Right kidney (tissue), 9 donors: ENCODE measurements at places on chromosomes 2 and 18.

DNA sequence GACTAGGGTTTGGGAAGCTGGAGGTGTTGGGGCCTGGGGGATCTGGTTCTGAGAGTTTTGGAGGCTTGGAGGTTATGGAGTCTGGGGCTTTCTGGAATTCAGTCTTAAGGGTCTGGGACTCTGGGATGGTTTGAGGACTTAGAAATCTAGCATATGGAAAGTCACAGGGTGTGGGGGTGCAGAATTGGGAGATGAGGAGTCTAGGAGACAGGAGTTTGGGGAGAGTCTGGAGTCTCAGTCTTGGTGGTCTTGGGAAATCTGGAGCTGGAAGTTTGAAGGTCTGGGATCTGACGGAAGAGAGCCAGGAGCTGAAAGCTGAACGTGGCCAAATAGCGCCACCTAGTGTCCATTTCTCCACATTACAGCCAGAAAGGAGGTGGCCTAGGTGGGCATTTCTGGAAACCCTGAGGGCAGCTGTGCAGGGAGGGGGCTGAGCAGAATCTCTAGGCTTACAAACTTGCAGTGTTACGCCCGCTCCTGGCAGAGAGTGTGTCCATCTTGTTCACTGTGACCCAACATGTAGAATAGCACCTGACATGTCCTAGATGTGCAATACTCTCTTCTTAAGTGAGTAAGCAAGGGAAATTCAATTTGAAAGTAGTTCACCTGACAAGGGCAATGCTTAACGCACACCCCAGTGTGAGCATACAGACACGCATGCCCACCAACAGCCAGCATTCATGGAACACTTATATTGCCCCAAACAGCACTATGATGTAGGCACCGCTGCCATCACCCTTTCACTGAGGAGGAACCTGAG is 204.8 kb downstream of the TFCP2L1 start:
- peak; percentile 65 for DNase-seq

- no peak for DNase-seq
Observed at GRCh38 chr18:7541835-7542234, 25.3 kb upstream of the PTPRM start.

GRCh38 chr18:75868031-75868430 is 440.5 kb upstream of the SMIM21 start:
- DNase-seq, result no peak

- no peak for DNase-seq
Observed at GRCh38 chr2:219707496-219708285, 80.3 kb downstream of the SLC4A3 start.

DNA sequence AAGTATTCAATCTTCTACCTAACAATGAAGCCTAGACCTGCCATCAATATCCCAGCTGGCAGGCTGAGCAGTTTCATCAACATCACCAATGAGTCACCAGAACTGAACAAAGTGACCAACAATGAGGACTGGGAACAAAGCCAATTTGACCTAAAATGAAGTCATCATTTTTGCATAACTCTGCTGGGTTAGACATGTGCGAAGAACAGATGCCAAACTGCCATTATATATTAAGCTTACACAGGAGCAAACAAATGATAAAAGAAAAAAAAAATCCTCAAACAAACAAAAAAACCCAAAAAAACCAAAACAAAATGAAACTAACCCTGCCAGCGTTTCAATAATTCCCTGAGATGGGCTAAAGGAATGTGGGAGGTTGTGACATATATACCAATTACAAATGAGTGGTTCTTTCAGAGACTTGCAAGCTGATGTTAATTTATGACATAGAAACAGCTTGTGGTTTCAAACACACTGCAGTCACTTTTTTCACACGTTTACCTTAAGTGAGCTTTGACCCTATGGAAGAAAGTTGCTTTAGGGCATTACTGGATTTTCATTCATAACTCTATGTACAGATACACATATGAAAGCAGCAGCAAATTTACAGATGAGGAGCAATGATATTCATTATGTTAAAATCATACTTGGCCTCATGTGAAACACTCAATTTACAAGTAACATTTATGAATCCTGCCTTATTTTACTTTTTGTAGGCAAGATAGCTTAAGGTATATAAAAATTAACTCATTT is 56.9 kb upstream of the CCDC141 start:
- DNase-seq, result no peak

- DNase-seq, result peak; percentile 6
Observed at GRCh38 chr2:226180281-226180884, 619.2 kb downstream of the IRS1 start.

- DNase-seq, result no peak
Observed at GRCh38 chr18:73785300-73785699, 362.3 kb downstream of the FBXO15 start.

GRCh38 chr2:218898109-218898878 is 17.6 kb downstream of the WNT10A start:
- peak; percentile 86 for DNase-seq

DNA sequence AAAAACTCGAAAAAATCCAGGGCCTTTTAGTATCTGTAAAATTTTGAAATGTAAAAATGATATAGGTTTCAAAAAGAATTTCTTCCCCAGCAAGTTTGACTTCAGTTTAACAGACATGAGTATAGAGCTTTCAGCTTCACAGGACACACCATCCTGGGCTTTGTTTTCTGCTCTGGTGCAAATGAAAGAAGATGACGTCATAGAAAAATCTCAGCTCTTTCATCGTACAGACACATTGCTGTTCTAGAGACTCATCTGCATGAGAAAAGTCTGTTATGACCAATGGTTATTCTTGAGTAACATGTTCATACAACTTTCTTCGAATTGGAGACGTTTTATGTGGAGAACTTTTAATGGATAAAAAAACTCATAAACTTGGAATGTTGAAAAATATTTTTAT is 111.7 kb upstream of the DYNAP start:
- DNase-seq, result no peak

- no peak for DNase-seq
Observed at GRCh38 chr2:239834143-239834542, 191.0 kb downstream of the NDUFA10 start.

DNA sequence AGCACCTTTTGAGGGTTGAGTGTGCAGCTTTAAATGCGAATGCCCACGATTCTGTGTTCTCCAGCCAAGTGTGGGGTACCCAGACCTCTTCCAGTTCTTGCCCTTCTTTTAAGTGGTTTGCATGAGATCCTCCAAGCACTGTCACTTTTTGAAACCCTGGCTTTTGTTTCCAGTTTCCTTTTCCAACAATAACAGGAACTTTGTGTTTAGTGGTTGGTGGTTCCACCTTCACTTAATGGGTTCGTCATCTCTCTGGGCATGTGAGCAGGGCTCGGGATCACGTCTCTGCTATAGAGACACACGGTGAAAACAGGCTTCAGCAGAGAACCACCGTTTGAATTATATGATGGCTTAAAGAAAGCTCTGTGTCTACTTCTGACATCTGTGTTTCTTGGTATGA is 197.6 kb downstream of the LDLRAD4 start:
- DNase-seq, result no peak

GRCh38 chr2:190714958-190715357 is 66.1 kb downstream of the NAB1 start:
- DNase-seq, result no peak

GRCh38 chr18:51437280-51438271 is 240.1 kb upstream of the MEX3C start:
- DNase-seq, result no peak

DNA sequence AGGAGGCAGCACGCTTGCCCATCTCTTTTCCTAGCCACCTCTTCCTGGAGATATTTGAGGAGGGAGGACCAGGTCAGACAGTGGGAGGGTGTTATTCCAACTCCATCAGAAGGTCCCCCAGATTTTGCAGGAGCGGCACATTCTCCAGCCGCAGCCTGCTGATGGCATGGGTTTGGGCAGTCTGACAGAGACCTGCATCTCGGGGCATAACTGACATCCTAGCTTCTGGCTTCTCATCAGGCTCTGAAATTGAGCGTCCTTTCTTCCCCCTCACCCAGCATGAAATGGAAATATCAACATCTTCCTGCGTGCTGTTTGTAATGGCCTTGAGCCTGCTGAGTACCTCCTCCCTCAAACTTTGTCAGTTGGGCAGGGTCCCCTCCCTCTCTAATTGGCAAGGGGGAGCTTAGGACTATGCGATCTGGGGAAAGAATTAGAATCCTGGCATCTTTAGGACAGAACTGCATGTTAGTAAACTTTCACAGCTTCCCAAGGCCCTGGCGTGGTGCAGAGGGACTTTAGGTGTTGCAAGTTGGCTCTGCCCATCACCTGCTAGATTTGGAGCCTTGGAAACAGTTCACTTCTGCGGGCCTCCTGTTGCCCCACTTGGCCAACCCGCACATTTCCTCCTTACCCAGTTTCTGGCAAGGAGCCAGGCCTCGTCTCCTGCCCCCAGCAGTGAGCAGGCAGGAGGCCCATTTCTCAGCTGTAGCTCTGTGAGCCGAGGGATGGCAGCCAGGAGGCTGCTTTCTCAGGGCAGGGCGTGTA is 2.2 kb downstream of the ITM2C start:
- no peak for DNase-seq

- no peak for DNase-seq
Observed at GRCh38 chr2:45178854-45179253, 169.6 kb upstream of the SIX2 start.

DNA sequence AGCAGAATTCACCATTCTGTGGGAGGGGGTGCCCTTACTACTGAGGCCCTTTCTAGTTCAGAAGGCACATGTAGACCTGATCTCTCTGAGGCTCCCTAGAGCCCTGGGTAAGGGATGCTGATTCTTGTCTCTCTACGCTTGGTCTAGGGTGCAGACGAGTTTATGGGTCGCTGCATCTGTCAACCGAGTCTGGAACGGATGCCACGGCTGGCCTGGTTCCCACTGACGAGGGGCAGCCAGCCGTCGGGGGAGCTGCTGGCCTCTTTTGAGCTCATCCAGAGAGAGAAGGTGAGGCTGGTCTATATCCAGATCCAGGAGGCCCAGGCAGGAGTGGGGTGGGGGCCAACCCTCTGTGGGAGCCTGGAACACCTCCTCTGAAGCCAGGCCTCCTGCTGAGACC is 147.2 kb downstream of the DYSF start:
- no peak for DNase-seq

- peak; percentile 54 for DNase-seq
Observed at GRCh38 chr18:24530630-24531111, 70.2 kb downstream of the HRH4 start.

- no peak for DNase-seq
Observed at GRCh38 chr2:65305934-65306333, 78.3 kb downstream of the ACTR2 start.

DNA sequence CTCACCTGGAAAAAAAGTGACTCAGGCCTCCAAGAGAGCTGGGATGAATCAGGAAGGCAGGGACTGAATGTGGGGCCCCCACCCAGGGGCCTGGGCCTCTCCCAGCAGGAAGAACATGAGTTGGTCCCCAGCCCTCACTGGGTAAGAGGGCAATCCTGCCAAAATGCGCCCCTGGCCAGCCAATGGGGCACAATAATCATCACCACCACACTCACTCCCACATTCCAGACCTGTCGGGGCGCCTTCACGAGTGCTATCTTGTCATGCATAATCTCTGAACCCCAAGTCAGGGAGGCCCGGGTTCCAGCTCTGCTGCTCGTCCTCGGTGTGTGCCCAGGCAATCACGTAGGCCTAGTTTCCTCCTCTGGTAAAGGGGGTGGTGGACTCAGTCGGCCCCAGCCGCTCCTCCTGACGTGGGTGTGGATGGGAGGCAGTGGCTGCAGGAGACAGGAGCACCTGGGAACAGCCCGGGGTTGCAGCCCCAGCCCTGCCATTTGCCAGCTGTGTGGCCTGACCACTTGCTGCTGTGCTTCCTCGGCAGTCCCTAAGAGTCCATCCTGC is 115.1 kb downstream of the CYP26B1 start:
- no peak for DNase-seq

DNA sequence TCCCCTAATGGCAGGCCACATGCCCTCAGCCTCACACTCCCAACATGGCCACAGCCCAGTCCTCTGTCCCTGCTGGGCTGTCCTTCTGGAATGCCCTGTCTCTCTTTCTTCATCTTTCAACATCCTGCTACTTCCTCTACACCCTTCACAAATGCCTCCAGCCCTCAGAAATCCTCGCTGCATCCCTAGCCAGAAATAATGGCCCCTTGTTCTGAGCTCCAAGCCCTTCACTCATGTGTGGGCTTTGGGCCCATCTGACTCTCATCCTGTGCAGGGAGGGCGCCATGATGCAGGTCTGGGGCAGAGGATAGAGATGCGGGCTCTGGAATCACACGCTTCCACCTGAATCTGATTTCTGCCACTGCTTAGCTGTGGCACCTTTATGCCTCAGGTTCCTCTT is 181.9 kb downstream of the TNS1 start:
- no peak for DNase-seq

- DNase-seq, result no peak
Observed at GRCh38 chr2:33104052-33104623, 157.4 kb downstream of the LTBP1 start.

DNA sequence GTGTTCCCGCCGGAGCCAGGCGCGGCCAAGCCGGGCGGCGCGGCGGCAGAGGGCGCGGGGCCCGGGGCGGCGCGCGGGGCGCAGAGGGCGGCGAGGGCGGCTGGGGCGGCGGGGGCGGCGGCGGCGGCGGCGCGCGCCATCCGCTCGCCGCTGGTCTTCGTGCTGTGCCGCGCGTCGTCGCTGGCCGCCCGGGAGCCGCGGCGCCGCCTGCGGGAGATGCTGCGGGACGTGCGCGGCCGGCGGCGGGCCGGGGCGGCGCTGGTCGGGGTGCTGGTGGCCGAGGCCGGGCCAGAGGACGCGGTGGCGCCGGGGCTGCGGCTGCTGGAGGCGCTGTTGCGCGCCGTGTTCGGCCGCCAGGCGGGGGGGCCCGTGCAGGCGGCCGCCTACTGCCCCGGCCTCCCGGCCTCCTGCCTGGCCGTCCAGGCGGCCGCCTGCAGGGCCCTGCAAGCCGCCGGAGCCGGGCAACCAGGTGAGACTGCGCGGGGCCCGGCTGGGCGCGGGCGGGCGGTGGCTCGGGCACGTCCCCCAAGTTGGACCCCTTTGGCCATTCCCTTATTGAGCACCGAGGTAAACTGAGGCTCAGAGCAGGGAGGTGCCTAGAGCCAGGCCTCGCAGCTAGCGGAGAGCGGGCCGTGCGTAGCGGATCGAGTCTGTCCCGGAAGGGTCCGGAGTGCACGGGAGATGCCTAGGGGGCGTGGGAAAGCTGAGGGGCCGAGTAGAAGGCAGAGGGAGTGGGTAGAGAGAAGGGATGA is 584 bp downstream of the C2orf72 start:
- peak; percentile 44 for DNase-seq

- no peak for DNase-seq
Observed at GRCh38 chr2:132542953-132543569, 126.5 kb downstream of the GPR39 start.

- no peak for DNase-seq
Observed at GRCh38 chr2:217833439-217833838, 169.4 kb downstream of the TNS1 start.

- no peak for DNase-seq
Observed at GRCh38 chr18:38847326-38847725, 1281.7 kb upstream of the CELF4 start.
